ENCODE measurements at places on chromosomes 4 and X. TPM values are rescaled to one million over a fixed set of nuclear protein-coding genes. Genes with fewer than 3 reads are reported as not detected.

- no peak overlapping the region for H3K27ac ChIP-seq
- H3K36me3 ChIP-seq: no peaks in the 10 kb centered on the region
- no peaks in the 10 kb centered on the region for H3K4me1 ChIP-seq
- H3K27me3 ChIP-seq: no peaks in the 10 kb centered on the region
- DNase-seq: no peak
These were observed 174.9 kb upstream of the PCDH18 start for GRCh38 chr4:137707102-137707620.

Gene SLC6A8
- total RNA-seq: 45.3 TPM

Gene MAGIX
- total RNA-seq: 12.5 TPM

DNA sequence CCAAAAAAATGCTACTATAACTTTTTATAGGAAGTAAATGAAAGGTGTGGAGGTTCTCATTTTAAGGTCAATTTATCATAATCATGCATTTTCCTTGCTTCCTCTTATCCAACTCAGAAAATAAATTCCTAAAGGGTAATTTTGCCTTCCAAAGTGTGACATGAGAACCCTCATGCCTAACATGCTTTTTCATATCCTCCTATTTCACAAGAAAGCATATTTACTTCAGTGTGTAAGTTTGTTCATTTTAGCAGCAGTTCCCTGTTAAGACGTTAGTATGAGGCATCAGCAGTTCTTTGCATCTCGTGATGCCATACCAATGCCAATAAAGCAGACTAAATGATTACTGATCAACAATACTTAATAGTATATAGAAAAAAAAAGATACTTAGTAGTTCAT, 18.4 kb downstream of the WDFY3 start:
- no peaks in the 10 kb centered on the region for H3K36me3 ChIP-seq
- H3K4me3 ChIP-seq: no peak overlapping the region
- DNase-seq: no peak
- peaks cover 16% of the 10 kb centered on the region for H3K4me1 ChIP-seq
- no peak overlapping the region for H3K27ac ChIP-seq

Gene RNF175
- total RNA-seq: not detected

Gene AR
- total RNA-seq: not detected

DNA sequence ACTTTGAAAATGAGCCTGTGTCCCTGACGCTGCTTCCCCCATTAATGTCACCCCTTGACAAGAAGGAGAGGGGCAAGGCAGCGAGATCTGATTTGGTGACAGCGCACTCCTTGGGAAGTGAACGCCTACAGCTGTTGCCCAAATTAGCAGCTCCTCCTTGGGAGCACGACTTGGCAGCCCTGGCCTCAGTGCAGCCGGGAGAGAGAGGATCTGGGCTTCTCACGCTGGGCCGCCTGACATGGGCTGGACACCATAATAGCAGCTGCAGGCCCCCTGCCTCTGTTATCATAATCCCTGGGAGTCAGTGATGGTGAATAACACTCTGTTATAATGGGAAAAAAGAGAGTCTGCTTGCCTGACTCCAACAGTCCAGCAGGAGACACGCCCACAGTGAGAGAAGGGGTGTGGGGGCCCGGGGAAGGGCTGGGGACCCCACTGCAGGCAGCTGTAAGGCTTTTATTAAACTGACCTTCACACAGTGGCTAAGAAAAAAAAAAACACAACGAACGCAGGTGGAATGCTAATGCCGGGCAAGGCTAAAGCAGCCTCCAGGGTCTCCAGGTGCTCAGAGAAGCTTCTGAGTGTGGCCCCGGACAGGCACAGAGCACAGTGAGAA, 73.3 kb downstream of the PSAPL1 start:
- no peak overlapping the region for H3K4me3 ChIP-seq
- peaks cover 10% of the 10 kb centered on the region for H3K4me1 ChIP-seq
- no peak overlapping the region for H3K27ac ChIP-seq
- H3K36me3 ChIP-seq: no peaks in the 10 kb centered on the region
- H3K27me3 ChIP-seq: no peaks in the 10 kb centered on the region
- no peak for DNase-seq

Data from PC-3 (cell line).